NCI-H774 (cell line): ENCODE measurements at places on chromosomes 3 and 15.

- DNase-seq = no peak
Measured at GRCh38 chr3:182829761-182830405, 36.6 kb downstream of the ATP11B start.

DNA sequence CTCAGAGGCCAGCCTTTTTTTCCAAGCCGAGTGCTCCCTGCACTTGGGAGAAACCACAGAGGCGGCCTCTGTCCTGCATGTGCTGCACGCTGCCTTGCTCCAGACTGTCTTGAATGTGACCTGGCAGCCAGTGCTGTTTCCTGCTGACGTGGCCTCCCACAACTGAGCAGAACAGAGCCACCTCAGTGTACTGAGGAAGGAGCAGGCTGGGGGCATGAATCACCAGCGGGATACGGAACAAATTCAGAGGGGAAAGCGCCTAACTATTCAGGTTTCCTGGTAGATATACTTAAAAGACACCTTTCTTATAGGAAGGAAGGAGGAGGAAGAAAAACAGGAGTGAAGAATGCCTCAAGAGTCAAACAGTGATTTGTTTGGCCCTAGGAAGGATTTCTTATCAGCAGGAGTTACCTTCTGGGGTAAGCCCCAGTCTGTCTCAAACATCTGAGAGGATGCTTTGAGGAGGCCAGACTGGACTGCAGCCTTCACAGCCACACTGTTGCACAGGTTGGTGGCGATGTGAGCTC lies 114.0 kb downstream of the FNDC3B start:
- DNase-seq = no peak

- DNase-seq = no peak
Measured at GRCh38 chr3:20912406-20912805, 726.4 kb upstream of the SGO1 start.

- no peak for DNase-seq
Measured at GRCh38 chr3:119222391-119222790, 18.3 kb downstream of the B4GALT4 start.

DNA sequence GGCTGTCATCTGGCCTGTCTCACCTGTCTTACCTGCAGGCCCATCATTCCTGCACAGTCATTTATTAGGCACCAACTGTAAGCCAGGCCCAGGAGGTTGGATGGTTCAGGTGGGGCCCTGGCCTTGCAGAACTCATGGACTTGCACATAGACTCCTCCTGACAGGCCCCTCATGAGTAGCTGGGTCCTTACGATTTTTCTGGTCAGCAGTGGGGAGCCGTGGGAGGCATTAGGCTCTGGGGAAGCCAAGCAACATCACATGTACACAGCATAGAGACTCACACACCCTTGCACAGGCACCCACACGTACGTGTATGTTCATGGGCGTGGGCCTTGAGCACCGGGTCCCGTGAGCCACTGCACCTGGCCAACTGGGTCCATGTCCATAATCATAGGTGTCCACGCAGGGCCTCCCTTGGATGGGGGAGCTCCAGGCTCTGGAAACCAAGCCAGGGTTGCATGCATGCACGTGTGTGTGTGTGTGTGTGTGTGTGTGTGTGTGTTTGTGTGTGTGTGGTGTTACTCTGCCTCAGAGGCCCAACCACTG lies 20.3 kb downstream of the CISH start:
- DNase-seq = no peak

- DNase-seq = no peak
Measured at GRCh38 chr3:188819939-188820338, 351.8 kb upstream of the TPRG1 start.
